ENCODE measurements at places on chromosomes 5 and 9.

DNA sequence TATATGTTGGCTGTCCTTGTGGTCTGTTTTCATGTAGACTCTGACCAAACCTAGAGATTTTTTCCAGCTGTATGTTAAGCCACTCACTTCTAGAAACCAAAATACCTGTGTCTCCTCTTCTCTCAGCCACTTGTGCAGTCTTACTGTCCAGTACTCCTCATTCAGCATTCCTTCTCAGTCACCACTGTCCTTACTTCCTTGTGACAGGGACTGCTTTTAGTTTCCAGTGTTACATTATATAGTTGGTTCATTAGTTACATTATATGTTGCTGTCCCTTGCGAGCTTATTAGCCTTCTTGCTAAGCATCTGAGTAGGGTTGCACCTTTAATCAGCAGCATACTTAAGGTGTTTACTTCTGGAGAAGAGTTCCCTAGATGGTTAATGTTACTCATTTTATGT is 4.3 kb downstream of the ATP6V1G1 start:
- no peak for DNase-seq

GRCh38 chr5:152739916-152740315 is 334.8 kb upstream of the NMUR2 start:
- DNase-seq, result no peak

DNA sequence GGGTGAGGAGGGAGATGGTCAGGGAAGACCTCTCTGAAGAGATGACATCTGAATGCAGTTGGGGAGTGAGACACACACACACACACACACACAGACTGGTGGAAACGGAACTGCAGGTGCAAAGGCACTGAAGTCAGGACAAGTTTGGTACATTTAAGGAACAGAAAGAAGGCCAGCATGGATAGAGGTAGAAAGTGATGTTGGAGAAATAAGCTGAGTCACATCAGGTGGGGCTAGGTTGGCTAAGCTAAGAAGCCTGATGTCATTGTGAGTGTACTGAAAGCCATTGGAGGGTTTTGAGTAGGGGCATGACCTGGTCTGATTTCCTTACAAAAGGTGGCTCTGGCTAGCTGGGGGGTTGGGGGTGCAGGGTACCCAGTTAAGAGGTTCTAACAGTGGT is 3.1 kb downstream of the BSPRY start:
- no peak for DNase-seq

- DNase-seq, result peak; percentile 90
Measured at GRCh38 chr9:128370752-128371629, at the start of gene URM1. TSS of gene URM1 (plus strand) at chr9:128371374. CDS start at chr9:128371381, 7 bp downstream.

- DNase-seq, result no peak
Measured at GRCh38 chr5:59838989-59839388, 54.5 kb downstream of the PDE4D start.

GRCh38 chr5:176414704-176415103 is 1.6 kb downstream of the CLTB start:
- no peak for DNase-seq

- no peak for DNase-seq
Measured at GRCh38 chr9:106947106-106947900, 84.3 kb downstream of the ZNF462 start.

DNA sequence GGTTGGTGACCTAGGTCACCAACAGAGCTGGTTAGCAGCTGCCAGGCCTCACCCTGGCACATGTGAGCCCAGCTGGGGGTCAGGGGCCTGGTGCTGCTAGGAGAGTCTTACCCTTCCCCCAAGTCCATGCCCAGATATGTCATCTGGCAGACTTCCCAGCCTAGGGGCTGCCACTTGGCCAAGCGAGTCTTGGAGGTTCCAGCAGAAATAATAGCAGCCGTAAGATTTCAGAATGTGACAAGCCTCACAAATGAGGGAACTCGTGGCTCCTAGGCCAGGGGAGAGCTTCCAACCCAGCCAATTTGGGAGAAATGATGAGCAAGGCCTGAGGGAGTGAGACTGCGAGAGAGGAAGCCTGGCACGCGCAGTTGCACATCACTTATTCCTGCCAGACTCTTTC is 11.1 kb downstream of the URM1 start:
- DNase-seq, result no peak

GRCh38 chr9:12230708-12231107 is 462.5 kb upstream of the TYRP1 start:
- DNase-seq, result no peak

GRCh38 chr5:157109744-157110143 is 900 bp upstream of the HAVCR2 start:
- no peak for DNase-seq
